SK-N-SH treated with all-trans-retinoic acid at 6 μM for 48 hours (cell line): ENCODE measurements at places on chromosomes 7 and 10.
A peak's percentile ranks its signal among the peaks of the same experiment; 100 is the strongest.

- no peak for ATAC-seq
Measured at GRCh38 chr7:87473986-87474385, 1.5 kb downstream of the ABCB4 start.

GRCh38 chr7:159084069-159084801, 60.4 kb downstream of the VIPR2 start:
- ATAC-seq = no peak

DNA sequence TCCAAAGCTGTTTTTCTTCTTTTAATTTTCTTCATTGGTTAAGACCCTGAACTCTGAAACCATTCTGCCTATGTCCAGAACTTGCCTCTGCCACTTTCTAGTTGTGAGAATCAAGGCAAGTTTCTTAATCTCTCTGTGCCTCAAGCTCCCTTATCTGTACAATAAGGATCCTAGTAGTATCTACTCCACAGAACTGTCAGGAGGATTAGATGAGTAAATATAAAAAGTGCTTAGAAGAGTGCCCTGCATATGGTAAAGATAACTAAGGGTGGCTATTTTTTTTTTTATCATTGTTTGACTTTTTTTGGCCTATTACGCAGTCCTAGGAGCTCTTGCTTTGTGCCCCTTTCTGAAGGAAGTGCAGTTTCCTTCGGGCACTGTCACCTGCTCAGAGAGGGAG, 46.4 kb upstream of the RAPGEF5 start:
- no peak for ATAC-seq

DNA sequence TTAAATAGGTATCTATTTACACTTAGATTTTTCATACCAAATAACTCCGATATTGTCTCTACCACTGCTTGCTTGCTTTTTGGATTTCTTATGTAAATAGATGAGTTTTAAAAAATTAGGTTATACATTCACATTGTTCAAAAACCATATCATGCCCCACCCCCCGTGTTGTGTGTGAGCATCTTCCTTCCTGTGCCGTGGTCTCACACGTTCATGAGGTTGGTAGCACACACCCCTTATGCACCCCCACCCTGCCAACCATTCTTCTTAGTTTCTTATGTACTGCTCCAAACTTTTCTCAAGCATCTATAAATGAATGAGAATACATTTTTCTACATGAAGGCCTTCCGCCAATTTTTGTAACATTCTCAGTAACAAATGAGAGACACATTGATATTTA, 115.6 kb downstream of the FANK1 start:
- no peak for ATAC-seq

GRCh38 chr10:60299961-60300883, 89.5 kb downstream of the ANK3 start:
- ATAC-seq = peak; percentile 67

DNA sequence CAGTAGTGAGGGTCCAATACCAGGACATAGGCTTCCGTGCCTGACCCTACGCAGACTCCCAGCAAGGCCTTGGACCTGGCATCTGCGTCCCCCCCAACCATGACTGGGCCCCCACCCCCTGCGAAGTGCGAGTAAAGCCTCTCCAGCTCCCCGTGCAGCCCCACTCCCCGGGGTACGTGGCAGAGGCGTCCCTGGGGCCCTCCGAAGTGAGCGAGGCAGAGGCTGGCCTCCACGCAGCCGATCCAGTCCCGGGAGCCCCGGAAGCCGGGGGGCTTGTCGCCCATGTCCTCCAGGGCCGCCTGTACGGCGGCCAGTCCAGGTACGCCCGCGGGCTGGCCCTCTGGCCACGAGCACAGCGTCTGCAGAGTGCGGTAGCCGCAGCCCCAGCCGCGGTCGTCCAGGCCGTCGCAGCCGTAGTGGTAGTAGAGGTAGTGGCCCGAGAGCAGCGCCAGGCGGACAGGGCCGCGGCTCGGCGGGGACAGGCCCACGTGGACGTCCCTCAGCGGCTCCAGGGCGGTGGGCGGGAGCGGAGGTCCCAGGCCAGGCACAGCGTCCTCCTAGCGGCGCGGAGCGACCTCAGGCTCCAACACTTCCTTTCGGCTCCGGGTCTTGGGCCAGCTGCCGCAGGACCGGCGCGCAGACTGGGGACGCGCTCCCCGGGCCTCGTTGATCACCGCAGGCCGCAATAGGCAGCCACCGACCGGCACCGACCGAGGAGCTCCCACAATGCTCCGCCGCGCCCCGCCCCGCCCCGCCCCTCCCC, at the start of gene UFSP1:
Gene UFSP1, minus strand, starts transcription at position 728 of the 763 bp plus-strand sequence. Its CDS starts 444 bp downstream, at position 284.
- ATAC-seq = peak; percentile 65

- no peak for ATAC-seq
Measured at GRCh38 chr10:131043039-131043691, 268.4 kb downstream of the TCERG1L start.

DNA sequence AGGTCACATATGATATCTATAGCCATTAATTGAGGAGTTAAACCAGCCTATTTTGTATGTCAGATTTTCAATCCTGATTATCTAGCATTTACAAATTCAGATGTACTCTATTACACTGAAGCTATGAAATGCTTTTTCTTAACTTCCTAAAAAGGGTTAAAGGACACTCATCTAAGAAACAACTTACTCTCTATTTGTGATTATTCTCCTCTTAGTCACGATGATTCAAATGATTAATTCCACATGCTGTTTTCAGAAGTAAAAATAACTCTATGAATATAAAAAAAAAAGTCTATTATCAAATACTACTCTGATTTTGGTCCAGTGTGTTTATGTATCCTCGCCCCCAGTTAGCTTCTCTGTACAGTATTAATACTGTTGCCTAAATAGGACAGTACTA, 1199.9 kb downstream of the GATA3 start:
- peak; percentile 83 for ATAC-seq

DNA sequence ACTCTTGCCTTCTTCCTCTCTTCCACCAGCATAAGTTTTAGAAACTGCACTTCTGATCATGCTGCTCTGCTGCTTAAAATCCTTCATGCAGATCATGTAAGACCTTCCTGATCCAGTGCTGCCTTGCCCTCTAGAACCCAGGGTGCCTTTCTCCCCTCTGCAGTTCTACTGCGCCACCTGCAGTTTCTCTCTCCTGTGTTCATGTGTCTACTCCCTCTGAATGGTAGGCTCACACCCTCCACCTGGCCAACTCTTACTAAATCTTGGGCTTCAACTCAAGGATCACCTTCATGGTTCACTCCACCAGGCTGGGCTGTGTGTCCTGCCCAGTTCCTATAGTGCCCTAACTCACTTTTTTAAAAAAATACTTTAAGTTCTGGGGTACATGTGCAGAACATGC, 174.6 kb upstream of the ITGB1 start:
- no peak for ATAC-seq

DNA sequence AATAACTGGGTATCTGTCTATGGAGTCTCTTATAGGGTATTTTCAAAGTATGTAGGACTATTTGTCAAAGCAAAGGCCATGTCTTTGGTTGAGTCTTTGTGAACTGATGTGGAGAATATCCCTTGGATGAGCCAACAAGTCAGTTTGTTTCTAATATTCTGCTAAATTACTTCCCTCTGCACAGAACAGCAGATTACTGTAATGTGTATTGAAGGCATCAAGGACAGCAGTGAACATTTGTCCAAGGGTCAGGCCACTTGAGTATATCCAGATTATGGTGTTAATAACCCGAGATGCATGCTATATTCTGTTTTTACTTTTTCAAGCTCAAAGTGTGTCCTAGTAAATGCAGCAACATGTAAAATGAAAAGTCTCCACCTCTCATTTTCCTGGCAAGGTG, 144.2 kb upstream of the GLI3 start:
- no peak for ATAC-seq

DNA sequence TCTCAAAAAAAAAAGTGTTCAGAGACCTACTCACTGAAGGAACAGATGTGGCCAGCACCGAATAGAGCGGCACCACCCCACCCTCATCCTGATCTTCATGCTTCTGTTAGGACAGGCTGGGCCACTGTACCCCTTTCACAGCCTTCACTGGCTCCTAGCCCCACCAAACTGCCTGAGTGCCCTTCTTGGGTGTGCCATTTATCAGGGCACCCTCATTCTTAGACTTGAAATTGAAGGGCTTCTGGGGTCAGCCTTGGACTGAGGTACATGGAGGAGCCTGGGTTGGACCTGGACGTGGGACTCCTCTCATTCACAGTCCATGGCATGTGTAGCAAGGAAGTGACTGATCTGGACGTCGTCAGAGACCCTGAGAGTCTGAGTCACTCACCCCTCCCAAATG, 190.3 kb downstream of the COBL start:
- no peak for ATAC-seq

DNA sequence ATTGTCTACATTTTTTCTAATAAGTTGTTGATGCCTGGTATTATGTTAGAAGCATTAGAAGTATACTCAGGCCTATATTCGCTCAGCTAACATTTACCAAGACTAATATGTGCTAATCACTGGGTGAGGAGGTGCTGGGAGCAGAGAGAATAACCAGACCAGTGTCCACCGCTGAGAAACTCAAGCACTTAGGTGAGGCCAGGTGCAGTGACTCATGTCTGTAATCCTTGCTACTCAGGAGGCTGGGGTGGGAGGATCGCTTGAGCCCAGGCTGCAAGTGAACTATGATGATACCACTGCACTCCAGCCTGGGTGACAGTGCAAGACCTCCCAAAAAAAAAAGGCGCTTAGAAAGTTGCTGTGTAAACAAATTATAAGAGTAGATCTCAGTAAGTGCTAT, 182.2 kb upstream of the AOAH start:
- no peak for ATAC-seq

- peak; percentile 70 for ATAC-seq
Measured at GRCh38 chr10:5659702-5660528, 6.5 kb downstream of the ASB13 start.

DNA sequence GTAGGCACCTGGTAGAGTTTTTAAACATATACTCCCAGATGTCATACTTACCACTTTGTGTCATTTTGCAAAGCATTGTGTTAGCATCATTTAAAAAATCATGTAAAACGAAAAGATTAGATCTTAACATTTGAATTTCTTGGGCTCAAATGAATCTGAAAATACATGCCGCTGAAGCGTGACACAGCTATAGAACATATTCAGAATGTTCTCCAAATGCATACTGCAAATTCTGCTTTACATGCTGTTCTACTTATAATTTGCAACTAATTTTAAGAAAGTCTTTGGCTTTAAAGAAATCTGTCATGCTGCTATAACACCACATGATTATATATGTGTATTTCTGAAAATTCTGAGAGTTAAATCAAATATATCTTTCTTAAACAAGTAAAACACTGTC, 109.2 kb upstream of the CAV2 start:
- ATAC-seq = no peak

DNA sequence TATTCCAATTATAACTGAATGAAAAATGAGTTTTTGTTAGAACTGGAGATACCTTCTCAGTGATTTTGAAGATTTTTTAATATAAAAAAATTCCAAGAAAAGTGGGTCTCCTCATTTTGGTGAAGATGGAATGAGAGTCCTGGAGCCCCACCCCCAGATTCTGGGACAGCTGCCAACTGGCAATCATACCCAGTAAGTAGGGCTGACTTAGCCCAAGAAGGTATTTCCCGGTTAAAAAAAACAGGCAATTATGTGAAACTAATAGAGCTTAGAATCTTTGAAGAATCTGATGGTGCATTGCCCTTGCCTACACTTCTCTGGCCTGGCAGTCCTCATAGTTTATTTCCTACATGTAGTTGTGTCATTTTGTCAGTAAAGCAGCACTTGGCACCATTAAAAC, 52.8 kb upstream of the VWDE start:
- ATAC-seq = no peak

DNA sequence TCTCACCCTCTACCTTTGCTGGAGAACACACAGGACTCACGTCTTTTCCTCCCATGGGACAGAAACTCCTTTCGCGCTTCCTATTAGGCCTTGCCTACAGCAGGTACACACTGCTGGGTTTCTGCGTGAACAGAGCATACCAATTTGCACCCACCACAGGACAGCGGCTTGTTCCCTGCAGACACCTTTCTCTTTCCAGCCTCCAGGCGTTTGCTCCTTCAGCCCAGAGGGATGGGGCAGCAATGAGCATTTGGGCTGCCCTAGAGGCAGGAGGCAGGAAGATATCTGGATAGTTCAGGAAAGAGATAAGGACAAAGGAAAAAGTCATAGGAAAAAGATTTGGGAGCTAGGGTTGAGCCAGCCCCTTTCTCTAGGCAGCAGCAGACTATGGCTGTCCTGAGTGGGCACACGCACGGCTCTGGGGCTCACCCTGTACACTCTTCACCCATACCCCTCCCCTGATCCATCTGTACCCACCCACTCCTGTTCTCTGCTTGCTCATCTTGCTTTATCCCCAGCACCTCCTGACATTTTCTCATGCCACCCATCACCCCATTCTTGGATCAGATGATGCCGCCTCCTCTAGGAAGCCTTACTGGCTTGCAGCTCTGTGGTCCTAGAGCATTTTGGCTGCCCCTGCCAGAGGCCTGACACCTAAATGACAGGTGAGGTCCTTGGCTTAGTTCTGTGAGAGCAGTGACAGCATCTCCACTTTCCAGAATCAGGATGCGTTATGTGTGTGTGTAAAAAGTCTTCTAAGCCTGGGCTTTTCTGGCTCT, 40.7 kb upstream of the SPDYE3 start:
- no peak for ATAC-seq

DNA sequence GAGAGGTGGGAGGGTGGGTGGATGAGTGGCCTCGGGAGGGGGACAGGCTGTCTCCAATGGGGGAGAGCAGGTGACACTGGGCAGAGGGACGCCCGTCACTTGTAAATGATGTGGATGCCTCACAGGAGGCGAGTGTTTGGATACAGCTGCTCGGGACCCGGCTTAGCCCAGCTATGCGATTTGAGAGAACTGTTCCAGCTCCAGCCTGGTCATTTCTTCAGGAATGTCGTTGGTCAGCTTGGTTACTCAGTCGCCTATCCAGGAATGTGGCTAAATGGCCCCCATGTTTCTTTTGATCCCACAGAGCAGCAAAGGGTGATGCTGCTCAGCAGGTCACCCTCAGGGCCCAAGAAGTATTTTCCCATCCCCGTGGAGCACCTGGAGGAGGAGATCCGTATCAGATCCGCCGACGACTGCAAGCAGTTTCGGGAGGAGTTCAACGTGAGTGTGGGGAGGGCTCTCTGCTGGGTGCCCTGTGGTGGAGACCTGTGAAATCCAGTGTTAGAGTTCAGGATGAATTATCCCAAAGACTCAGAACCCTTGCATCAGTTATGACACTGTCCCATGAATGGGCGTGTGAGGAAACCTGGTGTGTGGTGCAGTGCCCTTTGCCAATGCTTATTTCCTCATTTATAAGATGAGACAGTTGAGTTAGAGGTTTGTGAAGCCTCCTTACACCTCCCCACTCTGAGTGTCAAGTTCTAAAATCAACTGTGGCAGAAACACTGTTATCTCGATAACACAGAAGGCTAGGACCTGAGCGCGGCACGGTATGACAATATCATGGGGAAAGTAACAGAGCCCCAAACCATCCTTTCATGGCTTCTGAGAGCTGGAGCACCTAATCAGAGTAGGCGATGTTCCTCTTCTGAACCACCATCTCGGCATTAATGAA, 76.8 kb downstream of the MKI67 start:
- no peak for ATAC-seq

- ATAC-seq = no peak
Measured at GRCh38 chr10:46026106-46026505, 4.3 kb downstream of the NCOA4 start.

GRCh38 chr7:129228633-129229032, 3.8 kb downstream of the AHCYL2 start:
- no peak for ATAC-seq
